Stimulated activated CD8-positive, alpha-beta memory T cell treated with anti-CD3 and anti-CD28 coated beads, Interleukin-4, amount 100 ng/mL, for 24 hours (primary cell): ENCODE measurements at places on chromosomes 3 and 15.

DNA sequence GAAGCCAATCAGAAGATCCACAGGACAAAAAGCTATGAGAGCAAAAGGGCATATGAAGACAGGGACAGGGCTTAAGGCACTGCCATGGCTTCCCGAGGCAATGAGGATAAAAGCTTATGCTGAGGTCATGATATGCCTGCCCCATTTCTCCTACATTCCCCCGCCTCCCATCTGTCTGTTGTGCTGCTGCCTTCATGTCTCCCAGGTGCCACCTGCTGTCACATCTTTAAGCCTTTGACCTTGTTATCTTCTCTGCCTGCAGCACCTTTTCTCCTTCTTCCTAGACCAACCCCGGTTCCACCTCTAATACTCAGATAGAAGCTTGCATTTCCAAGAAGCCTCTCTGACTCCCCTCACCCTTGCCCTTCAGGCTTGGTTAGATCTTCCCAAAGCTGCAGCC, 213.8 kb downstream of the ARRDC4 start:
- DNase-seq, result no peak

- no peak for DNase-seq
These were observed 136.5 kb upstream of the TSC22D2 start for GRCh38 chr3:150271591-150271960.

GRCh38 chr3:95341314-95341713, 1278.5 kb downstream of the NSUN3 start:
- DNase-seq, result no peak

DNA sequence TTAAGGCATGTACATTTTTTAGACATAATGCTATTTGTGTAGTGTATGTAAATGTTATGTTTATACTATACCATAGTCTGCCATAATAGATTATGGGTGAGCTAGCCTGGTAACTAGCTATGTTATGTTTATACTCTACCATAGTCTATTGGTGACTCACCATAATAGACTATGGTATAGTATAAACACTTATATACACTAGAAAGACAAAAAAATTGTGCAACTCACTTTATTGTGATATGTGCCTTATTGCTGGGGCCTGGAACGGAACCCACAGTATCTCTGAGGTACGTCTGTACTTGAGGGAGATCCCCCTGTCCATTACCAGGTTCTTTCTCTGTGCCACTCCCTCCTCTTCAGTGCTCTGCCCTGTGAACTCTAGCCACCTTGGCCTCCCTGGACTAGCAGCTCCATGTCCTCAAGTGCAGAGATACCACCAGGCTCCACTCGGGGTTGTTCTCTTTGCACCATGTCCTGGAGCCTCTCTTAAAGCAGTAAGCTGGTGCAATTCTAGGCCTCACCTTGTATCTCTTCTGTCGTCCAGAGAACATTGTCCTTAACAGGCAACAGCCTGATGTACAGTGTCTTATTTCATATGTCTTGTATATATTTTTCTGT, 60.8 kb upstream of the PXYLP1 start:
- no peak for DNase-seq

DNA sequence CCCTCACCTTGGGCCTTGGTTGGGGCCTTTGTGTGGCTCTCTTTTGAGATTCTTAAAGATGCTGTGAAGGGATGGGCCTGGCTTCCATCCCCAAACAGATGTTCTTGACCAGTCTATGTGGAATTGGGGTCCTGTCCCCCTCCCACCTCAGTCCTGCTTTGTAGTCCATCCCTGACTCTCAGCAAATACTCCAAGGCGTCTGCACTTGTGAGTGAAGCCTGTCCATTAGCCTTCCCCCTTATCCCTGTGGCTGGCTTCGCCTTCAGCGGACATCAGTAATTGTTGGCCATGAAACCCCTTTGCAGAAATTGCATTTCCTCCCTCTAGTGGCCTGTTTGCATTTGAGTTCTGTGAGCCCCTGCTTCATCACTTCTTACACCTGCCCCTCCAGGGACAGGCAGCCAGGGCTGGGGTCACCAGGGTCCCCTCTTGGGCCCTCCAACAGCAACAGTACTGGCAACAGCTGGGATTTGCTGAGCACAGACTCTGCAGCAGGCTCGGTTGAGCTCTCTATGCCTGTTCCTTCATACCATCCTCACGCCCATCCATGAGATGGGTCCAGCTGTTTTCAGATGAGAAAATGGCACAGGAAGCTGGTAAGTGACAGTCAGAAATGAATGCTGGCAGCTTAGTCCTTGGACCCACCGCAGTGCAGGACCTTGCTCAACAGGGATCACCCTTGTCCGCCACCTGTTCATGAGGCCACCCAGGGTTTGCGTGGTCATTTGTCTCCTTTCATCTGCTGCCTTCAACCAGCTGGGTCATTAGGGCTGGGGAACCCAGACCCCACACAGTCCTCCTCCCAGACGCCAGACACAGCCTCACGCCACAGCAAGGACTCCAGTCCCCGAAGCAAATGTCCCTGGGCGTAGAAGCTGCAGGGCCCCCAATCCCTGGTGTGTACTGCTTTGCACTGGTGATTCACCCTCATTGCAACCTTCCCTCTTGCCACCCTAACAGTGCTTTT, 8.9 kb upstream of the LRRK1 start:
- DNase-seq, result no peak
